CD4-positive, CD25-positive, alpha-beta regulatory T cell (primary cell): ENCODE measurements at places on chromosomes 4 and X. TPM values are rescaled to one million over a fixed set of nuclear protein-coding genes. Genes with fewer than 3 reads are reported as not detected.
A peak's percentile ranks its signal among the peaks of the same experiment; 100 is the strongest.

GRCh38 chr4:47239649-47240048 lies 208.3 kb downstream of the GABRB1 start:
- no peak for DNase-seq
- H3K27me3 ChIP-seq = no peaks in the 10 kb centered on the region
- H3K4me3 ChIP-seq = no peak overlapping the region
- no peaks in the 10 kb centered on the region for H3K36me3 ChIP-seq
- H3K4me1 ChIP-seq = no peaks in the 10 kb centered on the region

Gene TCEAL2
- not detected for polyA plus RNA-seq

- H3K4me3 ChIP-seq = no peak overlapping the region
- H3K27me3 ChIP-seq = no peaks in the 10 kb centered on the region
- H3K27ac ChIP-seq = no peak overlapping the region
- no peak for DNase-seq
- no peaks in the 10 kb centered on the region for H3K4me1 ChIP-seq
These were observed 188.5 kb downstream of the PWWP3B start for GRCh38 chrX:106356580-106356979.

Gene FRMPD3
- not detected for polyA plus RNA-seq

Gene VEGFD
- not detected for polyA plus RNA-seq

DNA sequence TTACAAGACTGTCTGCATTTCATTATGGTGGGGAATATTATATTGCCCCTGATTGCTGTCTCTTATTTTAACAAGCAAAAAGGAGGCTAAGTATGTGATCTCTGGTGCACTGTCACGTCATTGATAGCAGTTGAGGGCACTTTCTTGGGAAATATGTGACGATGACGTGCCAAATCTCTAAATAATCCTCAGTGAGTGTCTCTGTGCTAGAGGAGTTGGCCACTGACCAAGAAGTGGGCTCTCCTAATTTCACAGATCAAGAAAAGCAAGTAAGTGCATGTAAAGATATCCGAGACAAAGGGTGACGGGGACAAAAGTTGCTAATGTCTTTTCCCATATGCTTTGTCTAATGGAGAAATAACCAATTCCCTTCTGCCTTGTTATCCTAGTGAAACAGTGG lies 487.4 kb upstream of the TENM3 start:
- no peak overlapping the region for H3K4me3 ChIP-seq
- H3K27me3 ChIP-seq = no peaks in the 10 kb centered on the region
- H3K4me1 ChIP-seq = no peaks in the 10 kb centered on the region
- no peak for DNase-seq
- no peak overlapping the region for H3K27ac ChIP-seq

Gene L1CAM
- not detected for polyA plus RNA-seq

GRCh38 chrX:106707771-106708454 lies 18.6 kb upstream of the RNF128 start:
- no peaks in the 10 kb centered on the region for H3K27me3 ChIP-seq
- DNase-seq = no peak
- H3K4me1 ChIP-seq = no peaks in the 10 kb centered on the region

DNA sequence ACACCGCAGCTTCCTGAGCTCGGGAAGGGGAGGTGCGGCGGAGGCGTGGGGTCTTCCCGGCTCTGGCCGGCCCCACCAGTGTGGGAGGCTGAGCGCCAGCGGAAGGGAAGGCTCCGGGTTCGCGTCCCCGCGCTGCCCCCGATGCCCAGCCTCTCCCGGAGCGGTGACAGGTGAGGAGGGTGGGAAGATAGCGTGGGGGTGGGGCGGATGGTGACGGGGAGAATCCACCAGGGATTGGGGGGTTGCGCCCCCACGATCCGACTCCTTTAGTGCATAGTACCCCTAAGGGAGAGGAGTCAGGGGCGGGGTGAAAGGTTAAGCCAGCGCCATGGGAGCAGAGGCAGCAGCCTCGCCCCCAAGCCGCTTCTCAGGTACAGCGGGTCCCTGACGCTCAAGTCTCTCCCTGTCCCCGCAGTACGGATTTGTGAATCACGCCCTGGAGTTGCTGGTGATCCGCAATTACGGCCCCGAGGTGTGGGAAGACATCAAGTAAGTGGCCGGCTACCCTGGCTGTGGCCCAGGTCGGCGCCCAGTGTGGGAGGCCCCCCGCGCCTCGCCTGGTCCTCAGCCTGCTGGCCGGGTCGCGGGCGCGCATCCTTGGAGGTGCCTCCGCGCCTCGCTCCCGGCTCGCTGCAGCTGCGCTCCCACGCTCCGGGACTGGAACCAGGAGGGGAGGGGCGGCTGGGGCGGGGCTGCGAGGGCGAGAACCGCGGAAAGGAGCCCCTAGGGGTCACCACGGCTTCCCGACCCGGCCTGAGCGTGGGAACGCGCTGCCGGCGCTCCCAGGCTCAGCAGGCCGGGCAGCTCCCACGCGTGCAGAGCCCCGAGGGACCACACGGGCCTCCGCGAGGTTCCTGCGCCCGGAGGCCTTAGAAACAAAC lies 791 bp downstream of the GUCY1B1 start:
- H3K4me3 ChIP-seq = no peak overlapping the region
- H3K36me3 ChIP-seq = no peaks in the 10 kb centered on the region
- H3K4me1 ChIP-seq = peaks cover 8% of the 10 kb centered on the region
- peaks cover 15% of the 10 kb centered on the region for H3K27me3 ChIP-seq
- no peak overlapping the region for H3K27ac ChIP-seq
- DNase-seq = no peak

- DNase-seq = no peak
- no peak overlapping the region for H3K4me3 ChIP-seq
- H3K27me3 ChIP-seq = no peaks in the 10 kb centered on the region
- no peaks in the 10 kb centered on the region for H3K4me1 ChIP-seq
These were observed 86.1 kb downstream of the FRYL start for GRCh38 chr4:48693856-48694574.

- no peak for DNase-seq
- no peaks in the 10 kb centered on the region for H3K4me1 ChIP-seq
- H3K36me3 ChIP-seq = no peaks in the 10 kb centered on the region
- H3K4me3 ChIP-seq = no peak overlapping the region
These were observed 942.9 kb upstream of the PABPC4L start for GRCh38 chr4:135144498-135144897.

DNA sequence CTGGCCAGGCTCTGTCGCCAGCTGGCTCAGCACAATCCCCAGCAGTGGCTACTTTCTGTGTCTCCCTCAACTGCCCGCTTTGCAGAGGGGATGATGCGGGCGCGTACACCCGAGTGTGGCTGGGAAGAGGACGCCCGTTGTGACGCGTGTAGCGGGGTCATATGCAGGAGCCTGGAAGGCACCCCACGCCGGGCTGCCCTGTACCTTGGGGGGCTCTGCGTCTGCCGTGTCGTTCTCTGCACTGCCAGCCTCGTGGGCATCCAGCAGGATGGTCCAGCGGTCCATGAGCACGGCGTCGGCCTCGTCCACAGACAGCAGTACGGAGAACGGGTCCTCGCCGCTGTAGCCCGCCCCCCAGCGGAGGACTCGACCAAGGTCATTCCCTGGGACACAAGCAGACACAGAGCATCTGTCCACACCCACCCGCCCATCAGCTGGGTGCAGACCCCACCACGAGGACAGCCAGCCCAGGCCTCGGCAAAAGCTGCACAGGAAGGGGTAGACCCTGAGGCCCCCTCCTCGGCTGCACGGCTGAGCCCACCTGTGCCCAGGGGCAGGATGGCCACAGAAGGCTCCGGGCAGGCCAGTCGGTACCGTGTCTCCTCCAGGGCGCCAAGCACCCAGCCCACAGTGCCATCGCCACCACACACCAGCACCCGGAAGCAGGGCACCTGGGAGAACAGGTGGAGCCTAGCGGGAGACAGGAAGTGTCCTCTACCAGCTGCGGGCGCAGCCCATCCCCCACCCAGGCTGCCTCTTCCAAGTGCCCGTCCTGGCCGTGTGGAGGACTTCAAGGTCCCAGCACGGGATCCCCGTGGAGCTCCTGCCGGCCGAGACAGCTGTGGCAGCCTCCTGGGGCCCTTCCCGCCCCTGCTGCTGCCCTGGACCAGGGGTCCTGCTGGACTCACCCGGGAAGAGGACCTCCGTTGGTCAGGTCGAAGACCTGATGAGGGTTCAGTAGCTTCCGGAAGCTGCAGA lies 10.8 kb downstream of the DGKQ start:
- H3K4me1 ChIP-seq = no peaks in the 10 kb centered on the region
- H3K27me3 ChIP-seq = no peaks in the 10 kb centered on the region
- no peak overlapping the region for H3K4me3 ChIP-seq
- DNase-seq = no peak
- no peak overlapping the region for H3K27ac ChIP-seq
- no peaks in the 10 kb centered on the region for H3K36me3 ChIP-seq

GRCh38 chr4:184473499-184474262 lies 669 bp downstream of the IRF2 start:
- peak; percentile 47 for DNase-seq
- H3K36me3 ChIP-seq = peaks cover 3% of the 10 kb centered on the region
- peak overlapping the region; percentile 99 for H3K4me3 ChIP-seq
- H3K27me3 ChIP-seq = no peaks in the 10 kb centered on the region

DNA sequence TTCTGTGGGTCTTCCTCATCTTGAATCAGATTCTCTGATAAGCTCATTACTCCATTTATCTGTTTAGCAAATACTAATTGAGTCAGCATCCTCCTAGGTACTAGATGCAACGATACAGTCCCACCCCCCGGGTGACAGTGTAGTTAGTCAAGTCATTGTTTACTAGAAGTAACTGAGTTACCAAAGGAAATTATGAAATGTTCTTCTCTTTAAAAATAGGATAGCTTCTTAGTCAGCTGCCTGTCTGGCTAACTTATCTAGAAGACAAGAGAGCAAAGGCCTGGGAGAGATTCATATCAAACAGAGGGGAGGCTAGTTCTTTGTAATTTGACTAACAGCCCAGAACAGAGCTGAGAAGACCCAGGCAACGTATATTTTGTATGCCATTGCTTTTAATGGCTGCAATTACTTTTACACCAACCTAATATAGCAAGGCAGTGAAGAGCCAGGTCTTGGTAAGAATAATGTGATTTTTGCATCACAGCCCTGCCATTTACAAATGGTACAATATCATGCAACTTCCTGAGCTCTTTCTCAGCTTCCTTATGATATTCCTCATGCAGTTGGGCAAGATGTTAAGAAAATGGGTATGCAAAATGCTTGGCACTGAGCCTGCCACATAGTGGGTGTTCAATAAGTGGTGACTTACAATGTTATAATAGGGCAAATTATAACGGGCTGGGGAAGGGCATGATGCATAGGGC lies 149.9 kb downstream of the CHIC2 start:
- no peaks in the 10 kb centered on the region for H3K27me3 ChIP-seq
- no peaks in the 10 kb centered on the region for H3K4me1 ChIP-seq
- DNase-seq = no peak

DNA sequence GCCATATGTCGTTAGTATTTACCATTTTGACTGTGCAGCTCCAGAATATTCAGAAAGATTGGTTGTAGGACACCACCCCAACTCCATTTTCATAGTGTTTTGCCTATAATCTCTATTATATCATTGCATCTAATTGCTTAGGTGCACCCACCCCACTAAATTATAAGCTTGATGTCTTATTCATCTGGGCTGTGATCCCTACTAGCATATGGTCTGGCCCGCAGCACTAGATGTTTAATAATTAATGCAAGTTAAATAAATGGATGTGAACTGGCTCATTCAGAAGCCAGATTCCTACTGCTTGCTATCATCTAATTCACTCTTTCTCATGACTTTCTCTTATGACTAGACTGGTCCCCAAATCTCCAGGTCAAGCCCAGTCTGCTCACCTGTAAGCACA lies 143.5 kb downstream of the RELL1 start:
- no peak for DNase-seq
- no peak overlapping the region for H3K4me3 ChIP-seq
- H3K4me1 ChIP-seq = no peaks in the 10 kb centered on the region
- H3K27me3 ChIP-seq = no peaks in the 10 kb centered on the region
- H3K36me3 ChIP-seq = no peaks in the 10 kb centered on the region

Gene LDB2
- not detected for polyA plus RNA-seq

DNA sequence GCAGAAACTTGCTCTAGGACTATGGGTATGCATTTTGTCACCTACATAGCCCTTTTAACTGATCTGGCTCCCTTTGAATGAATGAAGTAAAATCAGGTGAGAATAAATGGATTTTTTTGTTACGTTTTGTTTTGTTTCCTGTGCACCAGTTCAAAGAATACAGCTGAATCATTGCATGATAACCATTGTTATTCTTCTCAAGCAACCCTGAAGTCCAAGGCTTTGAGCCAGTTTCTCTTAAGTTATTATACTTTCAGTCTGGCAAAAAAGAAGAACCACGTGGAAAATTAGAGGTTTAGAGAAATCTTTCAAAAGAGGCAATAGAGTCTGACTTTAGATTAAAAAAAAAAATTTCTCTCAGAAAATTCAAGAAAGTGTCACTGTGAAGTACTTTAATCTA lies 398.6 kb upstream of the TECRL start:
- no peak for DNase-seq
- H3K36me3 ChIP-seq = no peaks in the 10 kb centered on the region
- H3K27ac ChIP-seq = no peak overlapping the region
- H3K27me3 ChIP-seq = no peaks in the 10 kb centered on the region

DNA sequence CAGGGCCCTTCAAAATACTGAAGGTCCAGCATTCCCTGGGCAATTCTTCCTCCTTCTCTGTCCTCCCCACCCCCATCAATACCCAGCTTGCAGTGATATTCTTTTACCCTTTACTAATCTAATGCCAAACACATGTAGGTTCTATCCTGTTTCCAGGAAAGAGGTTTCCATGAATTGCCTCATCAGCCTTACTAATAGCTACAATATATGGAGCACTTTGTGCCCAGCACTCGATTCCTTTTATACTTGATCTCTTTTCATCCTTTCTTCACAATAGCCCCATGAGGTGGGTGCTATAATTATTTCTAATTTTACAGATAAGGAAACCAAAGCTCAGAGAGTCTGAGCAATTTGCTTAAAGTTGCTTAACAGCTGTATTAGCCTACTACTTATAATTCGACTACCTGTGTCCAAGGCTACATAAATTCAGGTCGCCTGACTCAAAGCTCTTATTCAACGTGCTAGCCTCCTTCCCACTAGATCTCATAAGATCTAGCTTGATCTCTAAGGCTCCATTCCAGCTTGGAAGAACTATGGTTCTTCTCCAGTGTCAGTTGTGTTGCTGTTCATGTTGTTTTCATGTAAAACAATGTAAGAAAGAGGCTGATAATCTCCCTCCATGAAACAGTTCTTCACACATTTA lies 229.6 kb upstream of the PGRMC2 start:
- H3K4me3 ChIP-seq = no peak overlapping the region
- no peaks in the 10 kb centered on the region for H3K4me1 ChIP-seq
- H3K27me3 ChIP-seq = no peaks in the 10 kb centered on the region
- H3K27ac ChIP-seq = no peak overlapping the region
- DNase-seq = no peak

Gene SLC4A4
- not detected for polyA plus RNA-seq

Gene RTL3
- polyA plus RNA-seq = not detected

Gene TMPRSS11D
- not detected for polyA plus RNA-seq

- H3K4me3 ChIP-seq = no peak overlapping the region
- no peaks in the 10 kb centered on the region for H3K4me1 ChIP-seq
These were observed 276.7 kb upstream of the KLF3 start for GRCh38 chr4:38387348-38387747.

Gene ZBTB49
- polyA plus RNA-seq = 4.2 TPM

DNA sequence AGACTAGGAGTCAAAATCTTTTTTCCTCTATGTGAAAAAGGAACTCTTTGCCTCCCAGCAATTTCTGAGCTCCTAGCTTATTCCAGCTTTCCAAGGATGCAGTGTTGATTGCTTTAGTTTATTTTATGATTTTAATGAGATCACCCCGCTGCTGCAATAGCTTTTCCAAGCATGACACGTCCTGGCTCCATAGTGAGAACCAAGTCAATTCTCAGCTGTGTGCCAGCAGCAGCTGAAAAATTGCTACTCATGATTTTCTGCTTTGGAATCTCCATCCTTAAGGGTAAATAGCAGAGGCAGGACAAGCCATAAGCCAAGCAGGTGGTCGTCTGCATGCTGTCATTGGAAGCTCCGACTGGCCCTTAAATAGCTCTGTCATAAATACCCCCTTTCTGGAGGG lies 64.5 kb downstream of the FTHL17 start:
- H3K36me3 ChIP-seq = no peaks in the 10 kb centered on the region
- no peak for DNase-seq
- H3K27ac ChIP-seq = no peak overlapping the region
- no peaks in the 10 kb centered on the region for H3K27me3 ChIP-seq
- H3K4me1 ChIP-seq = no peaks in the 10 kb centered on the region
